ENCODE measurements at places on chromosomes 5 and 9.

GRCh38 chr9:7186175-7186574 is 428.4 kb downstream of the KDM4C start:
- no peak for DNase-seq

DNA sequence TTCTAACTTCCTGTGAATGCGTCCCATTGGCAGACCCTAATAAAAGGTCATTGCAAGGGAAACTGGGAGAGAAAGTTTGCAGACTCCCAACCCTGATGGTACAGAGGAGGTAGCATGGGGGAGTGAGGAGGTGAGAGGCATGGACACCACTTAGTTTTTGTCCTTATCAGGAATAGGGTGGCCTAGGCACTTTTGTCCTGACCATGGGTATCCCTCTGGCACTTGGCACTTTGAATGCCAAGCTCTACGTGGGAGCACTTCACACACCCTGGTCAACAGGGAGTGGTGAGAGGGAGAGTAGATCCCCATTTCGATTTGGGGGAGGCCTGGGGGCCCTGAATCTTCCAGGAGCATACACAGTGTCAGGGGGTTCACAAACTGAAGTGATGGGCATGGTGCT is 75.6 kb upstream of the SH3PXD2B start:
- no peak for DNase-seq

- no peak for DNase-seq
Observed at GRCh38 chr5:76351577-76351976, 51.5 kb upstream of the IQGAP2 start.

GRCh38 chr5:149802008-149802680 is 72.0 kb downstream of the PPARGC1B start:
- DNase-seq = no peak

DNA sequence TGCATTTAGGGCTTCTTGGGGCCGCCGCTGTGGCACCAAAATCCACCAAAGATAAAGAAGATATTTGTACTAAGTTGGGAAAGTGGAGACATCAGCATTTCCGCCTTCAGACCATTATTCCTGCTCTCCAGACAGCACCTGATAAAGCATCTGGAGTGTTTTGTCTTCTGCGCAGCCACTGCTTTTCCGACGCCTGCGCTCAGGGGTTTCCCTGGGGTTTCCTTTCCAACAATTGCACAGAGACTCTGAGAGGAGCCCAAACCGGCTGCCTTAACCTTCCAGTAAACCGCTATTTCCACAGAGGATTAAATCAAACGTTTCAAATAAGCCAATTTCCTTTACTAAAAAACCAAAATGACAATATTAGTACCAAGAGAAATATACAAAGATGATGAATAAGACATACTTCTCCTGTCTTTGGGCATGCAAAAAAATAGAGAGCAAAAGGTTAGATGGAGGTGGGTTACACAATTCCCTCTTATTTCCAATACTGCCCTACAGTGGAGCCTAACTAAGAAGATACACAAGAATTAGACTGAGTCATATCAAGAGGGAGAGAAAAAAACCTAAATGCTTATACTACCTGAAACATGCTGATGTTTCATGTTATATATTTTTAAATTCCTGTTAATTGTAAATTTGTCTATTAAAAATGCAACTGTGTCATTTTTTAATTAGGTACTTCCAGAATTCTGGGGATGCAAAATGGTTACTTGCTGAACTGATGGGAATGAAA is 98.4 kb downstream of the MAPKAP1 start:
- no peak for DNase-seq

DNA sequence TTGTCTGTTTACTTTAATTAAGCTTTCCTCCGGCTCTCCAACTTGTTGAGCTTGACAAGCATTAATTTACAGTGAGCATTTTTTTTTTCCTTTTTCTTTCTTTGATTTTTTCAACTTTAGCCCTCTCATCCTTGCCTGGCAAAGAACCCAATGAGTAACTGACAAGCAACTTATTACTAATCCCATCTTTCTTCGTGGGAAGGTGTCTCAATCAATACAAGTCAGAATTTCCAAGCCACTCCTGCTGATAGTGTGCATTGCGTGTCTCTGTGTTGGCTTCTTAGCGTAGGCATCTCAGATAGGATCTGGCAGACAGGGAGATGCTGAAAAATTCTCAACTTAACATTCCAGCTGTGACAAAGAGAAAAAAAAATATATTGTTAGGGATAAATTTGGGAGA is 527.7 kb upstream of the WWC1 start:
- no peak for DNase-seq

DNA sequence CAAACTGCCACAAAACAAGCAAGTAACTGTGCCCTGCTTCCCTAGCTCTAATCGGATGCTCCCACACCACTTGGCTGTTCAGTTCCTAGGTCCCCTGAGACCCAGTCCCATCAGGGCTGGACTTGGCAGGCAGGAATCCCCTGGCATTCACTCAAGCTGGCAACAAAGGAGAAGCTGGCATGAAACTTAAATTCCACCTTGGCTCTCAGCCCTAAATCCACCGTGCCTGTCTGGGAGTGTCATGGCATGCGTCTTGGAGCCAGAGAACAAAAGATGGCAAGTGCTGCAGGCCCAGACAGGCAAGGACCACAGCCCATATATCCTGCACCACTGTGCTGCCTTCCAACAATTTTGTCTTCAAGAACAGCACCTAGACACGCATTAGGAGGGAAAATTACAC is 38.2 kb downstream of the ETF1 start:
- DNase-seq = no peak

- DNase-seq = no peak
Observed at GRCh38 chr9:123820139-123820538, 109.8 kb downstream of the DENND1A start.

DNA sequence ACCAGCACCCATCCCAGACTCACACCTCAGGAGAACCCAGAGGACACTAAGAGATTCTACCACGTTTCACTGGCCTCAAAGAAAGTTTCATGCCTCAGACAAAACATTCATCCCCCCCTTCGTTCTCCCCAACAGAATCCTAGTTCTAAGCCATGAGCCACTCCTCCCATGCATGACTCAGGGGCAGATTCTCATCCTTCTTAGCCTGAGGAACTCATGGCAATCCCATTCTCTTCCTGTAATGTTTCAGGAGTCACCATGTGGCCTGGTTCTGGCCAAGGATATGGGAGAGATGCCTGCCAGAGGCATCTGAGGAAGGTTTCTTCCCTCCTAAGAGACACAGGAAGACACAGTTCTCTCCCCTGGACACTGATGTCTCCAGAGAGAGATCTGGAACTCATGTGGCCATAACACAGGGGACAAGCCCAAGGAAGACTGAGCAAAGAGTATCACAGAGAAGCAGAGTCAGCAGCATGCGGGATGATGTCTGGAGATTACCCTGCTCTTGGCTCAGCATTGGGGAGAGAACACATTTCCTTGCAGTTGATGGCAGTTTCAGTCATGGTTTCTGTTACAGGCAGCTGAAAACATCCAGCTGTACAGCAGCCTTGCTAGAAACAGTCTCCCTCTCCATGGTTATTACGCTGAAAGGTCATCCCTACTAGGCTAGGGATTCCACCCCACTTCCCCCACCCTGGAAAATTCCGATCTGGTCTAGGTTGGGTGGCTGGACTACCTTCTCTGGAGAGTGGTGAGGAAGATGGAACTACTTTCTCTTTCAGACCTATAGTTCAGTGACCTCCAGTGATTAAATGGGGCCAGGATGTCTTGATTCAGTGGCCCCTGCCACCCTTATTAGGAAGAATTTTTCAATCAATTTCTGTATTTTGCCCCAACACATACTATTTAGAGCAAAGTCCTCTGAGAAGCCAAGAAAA is 115.4 kb downstream of the ZNF608 start:
- DNase-seq = no peak

GRCh38 chr9:113461285-113461684 is 2.2 kb upstream of the RGS3 start:
- DNase-seq = no peak

DNA sequence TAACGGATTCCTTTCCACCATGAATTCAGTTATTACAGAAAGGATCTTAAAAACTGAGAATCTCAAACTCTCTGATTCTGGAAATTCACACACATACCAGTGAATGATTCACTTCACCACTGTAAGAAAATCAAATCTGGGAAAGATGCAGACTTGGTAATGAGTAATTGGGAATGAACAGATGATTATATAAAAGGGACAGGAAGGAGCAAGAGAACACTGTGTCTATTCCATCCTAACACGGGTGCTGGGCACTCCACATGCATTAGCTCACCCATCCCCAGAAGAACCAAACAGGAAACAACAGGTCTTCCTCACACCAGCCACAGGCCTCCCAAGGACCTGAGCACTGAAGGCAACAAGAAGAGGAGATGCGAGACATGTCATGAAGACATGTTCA is 74.8 kb upstream of the ZNF622 start:
- no peak for DNase-seq

- DNase-seq = no peak
Observed at GRCh38 chr5:36943584-36943983, 67.0 kb downstream of the NIPBL start.

- no peak for DNase-seq
Observed at GRCh38 chr9:119675951-119676350, 306.7 kb upstream of the BRINP1 start.

GRCh38 chr9:82613498-82613897 is 449.4 kb downstream of the RASEF start:
- DNase-seq = no peak

DNA sequence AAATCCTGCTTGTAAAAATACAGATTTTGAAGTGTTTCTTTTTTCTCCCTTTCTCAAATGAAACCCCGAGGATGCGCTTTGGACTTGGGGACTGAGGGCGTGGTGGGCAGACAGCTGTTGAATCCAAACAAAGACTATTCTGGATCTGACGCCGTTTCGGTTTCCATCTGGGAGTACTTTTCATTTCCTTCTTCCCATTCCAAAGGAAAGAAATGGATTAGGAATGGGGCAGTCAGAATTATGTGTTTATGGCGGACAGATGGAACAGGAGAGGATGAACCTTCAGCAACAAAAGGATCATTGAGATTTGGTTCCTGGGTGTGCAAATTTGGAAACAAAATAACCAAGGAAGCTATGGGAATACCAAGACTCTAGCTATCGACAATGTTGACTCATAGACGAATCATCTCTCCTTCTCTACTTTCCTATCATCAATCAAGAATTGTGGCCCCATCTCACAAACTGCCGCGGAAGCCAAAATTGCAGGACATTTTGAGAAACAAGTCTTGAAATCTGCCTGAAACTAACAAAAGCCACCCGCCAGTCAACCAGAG is 300.6 kb downstream of the PARP8 start:
- no peak for DNase-seq
